ENCODE measurements at places on chromosomes 1 and 21.
A peak's percentile ranks its signal among the peaks of the same experiment; 100 is the strongest.

- DNase-seq: no peak
Observed at GRCh38 chr1:16615253-16616252, 2.2 kb upstream of the NBPF1 start.

DNA sequence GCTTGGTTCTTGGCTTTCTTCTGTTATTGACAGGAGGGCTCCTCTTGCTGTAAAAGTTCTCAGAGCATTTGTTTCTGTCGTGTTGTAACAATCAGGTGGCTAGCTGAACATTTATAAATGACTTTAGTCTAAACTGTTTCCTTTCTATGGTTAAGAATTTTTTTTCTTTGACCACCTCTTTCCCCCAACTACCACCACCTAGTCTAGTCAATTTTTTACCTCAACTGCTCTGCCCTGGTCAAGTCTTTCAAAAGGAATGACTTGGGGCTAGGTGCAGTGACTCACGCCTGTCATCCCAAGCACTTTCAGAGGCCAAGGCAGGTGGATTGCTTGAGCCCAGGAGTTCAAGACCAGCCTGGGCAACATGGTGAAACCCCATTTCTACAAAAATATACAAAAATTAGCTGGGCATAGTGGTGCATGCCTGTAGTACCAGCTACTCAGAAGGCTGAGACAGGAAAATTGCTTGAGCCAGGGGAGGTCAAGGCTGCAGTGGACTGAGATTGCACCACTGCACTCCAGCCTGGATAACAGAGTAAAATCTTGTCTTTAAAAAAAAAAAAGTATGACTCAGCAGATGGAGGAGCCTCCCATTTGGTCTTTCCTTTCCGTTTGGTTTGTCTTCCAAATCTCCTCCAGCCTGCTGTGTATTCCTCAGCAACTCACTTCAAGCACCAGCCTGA is 40.7 kb downstream of the MAP3K21 start:
- no peak for DNase-seq

GRCh38 chr1:240217403-240217802 is 125.7 kb downstream of the FMN2 start:
- DNase-seq: no peak

- no peak for DNase-seq
Observed at GRCh38 chr1:91673613-91674012, 173.0 kb downstream of the CDC7 start.

DNA sequence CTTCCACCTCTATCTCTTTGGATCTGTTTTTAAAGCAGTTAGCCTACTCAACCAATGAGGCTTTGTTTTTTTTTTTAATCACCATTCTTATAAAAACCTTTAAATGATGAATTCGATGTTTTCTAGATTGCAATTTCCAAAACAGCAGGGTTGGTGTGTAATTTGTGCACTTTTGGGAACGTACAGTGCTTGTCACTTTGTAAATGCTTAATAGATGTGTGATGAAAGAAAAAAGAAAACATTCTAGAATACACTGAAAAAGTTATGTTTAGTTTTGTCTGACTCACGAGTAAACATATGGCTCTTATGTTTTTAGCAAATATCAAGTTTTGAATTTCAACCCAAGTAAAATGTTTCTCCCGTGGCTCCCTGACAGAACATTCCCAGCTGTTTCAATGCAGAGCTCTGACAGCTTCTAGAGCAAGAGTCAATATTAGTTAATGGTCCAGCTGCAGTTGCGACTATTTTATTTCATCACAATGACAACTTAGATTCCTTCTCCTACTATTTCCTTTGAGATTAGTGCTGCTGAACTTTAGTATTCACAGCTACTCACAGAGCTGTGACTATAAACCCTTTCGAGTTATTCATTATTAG is 362.5 kb upstream of the ADAMTS5 start:
- no peak for DNase-seq

DNA sequence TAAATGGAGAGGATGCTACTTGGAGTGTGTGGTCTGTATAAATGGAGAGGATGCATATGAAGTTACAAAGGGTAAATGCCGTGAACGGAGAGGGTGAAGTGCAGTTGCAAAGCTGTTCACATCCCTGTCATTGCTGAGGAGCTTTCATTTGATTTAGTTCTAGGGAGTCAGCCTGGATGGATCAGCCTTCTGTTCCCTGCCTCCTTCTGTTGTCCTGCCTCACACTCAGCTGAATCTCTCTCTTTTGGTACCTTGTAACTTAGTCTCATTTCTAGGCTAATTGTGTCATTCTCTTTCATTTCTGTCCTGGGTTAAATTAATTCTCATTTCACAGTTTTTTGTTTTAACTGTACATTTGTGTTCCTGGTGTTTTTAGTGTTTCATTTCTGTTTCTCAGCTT is 133.2 kb upstream of the COL6A1 start:
- DNase-seq: no peak

- no peak for DNase-seq
Observed at GRCh38 chr21:28239340-28239739, 753.3 kb downstream of the LTN1 start.

GRCh38 chr1:246483569-246483933 is 23.5 kb downstream of the SMYD3 start:
- DNase-seq: no peak

DNA sequence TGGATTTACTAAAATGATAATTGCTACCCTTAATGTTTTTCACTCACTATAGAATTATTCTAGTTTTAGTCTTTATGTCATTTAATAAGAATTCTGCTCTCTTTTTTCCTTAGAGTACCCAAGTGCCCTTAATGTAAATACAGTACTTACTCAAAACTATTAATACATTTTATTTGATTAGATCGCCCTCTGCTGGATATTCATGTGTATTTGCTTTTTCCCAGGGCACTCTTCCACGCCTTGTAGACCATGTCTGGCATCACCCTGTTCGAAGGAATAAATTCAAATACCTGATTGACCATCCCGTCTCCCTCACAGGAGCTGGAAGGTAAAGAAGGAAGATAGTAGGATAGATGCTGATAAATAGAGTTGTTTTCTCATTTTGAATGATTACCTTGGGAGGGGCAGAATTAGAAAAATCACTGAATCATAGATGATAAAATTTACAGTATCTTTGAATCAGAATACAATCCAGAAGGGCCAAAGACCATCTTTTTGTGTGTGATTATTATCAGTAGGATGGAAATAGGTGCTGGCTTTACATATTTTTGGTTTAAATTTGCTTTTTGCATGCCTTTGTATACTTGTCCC is 4.1 kb downstream of the AXDND1 start:
- DNase-seq: peak; percentile 4

DNA sequence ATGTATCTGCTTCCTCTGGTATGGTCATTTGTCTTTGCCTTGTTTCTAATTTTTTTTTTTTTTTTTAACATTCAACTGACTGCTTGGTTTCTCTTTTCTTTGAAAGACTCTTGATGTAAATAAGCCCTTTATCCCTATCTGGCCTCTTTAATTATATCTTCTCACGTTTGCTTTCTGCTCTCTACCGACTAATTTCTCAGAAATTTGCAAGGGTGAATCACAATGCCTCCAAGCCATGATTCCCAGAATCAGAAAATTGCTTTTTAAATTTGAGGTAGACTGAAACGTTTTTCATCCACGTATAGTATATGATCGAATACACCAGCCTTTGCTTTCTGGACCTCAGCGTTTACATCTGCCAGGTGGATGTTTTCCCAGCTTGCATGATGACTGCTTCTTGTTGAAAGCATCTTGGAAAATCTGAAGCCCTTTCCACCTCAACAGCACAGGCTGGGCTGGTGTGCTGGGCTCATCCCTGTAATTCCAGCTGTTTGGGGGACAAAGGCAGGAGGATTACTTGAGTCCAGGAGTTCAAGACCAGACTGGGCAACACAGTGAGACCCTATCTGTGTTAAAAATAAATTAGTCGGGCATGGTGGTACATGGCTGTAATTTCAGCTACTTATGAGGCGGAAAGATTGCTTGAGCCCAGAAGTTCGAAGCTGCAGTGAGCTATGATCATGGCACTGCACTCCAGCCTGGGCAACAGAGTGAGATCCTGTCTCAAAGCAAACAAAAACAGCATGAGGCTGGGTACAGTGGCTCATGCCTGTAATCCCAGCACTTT is 35.0 kb upstream of the GPR137B start:
- DNase-seq: no peak

GRCh38 chr1:12491656-12492055 is 126.4 kb downstream of the DHRS3 start:
- DNase-seq: no peak

DNA sequence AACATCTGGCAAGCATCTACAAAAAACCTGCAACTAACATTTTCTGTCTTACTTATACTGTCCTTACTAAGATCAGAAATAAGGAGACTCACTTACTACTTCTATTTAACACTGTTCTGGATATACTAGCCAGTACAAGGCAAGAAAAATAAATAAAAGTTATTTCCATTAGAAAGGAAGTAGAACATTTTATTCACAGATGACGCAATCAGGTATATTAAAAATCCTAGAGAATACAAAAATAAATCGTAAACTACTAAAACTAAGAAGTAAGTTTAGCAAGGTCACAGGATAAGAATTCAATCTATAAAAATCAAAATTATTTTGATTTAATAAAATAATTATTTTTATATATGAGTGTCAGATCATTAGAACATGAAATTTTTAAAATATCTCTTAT is 264.6 kb downstream of the BARHL2 start:
- DNase-seq: no peak

- DNase-seq: peak; percentile 29
Observed at GRCh38 chr1:214451596-214451995, 99.8 kb downstream of the PTPN14 start.

DNA sequence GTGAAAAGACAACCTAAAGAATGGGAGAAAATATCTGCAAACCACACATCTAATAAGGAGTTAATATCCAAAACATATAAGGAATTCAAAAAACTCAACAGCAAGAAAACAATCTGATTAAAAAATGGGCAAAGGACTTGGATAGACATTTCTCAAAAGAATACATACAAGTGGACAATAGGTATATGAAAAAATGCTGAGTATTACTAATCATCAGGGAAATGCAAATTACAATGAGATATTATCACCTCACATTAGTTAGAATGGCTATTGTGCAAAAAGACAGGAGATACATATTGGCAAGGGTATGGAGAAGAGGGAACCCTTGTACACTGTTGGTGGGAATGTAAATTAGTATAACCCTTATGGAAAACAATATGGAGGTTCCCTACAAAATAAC is 44.9 kb downstream of the TRMT1L start:
- no peak for DNase-seq

GRCh38 chr1:231801042-231801585 is 174.5 kb downstream of the DISC1 start:
- no peak for DNase-seq

DNA sequence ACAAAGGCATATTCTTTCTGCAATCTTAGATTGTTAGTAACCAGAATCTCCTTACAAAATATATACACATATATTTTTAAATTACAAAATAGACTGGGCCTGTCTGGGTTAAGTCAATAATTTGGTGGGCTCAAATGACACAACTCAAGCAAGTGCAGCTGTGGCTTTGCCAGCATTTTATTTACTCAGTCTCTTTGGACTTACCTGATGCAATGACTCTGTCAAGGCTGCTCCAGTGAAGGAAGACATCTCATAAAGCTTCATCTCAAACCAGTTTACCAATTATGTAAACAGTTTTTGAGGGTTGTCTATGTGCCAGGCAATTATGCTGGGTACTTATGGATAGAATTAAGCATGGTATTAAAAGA is 22.8 kb upstream of the ABCA4 start:
- DNase-seq: no peak

DNA sequence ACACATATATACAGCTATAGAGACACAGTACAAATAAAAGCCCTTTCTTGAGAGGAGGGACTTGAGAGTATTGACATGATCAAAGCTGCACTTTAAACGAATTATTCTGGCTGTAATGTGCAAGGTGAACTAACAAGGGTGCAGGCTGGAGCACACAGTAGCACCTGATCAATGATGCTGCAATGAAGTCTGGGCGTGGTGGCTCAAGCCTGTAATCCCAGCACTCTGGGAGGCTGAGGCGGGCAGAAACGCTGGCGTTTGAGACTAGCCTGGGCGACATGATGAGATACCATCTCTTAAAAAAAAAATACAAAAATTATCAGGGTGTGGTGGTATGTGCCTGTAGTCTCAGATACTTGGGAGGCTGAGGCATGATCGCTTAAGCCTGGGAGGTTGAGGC is 14.1 kb upstream of the CTH start:
- no peak for DNase-seq

Data from stimulated activated CD4-positive, alpha-beta T cell treated with anti-CD3 and anti-CD28 coated beads, Interleukin-4, amount 100 ng/mL, for 48 hours (primary cell).